GM12892 (cell line): ENCODE measurements at places on chromosomes 3 and 15.

DNA sequence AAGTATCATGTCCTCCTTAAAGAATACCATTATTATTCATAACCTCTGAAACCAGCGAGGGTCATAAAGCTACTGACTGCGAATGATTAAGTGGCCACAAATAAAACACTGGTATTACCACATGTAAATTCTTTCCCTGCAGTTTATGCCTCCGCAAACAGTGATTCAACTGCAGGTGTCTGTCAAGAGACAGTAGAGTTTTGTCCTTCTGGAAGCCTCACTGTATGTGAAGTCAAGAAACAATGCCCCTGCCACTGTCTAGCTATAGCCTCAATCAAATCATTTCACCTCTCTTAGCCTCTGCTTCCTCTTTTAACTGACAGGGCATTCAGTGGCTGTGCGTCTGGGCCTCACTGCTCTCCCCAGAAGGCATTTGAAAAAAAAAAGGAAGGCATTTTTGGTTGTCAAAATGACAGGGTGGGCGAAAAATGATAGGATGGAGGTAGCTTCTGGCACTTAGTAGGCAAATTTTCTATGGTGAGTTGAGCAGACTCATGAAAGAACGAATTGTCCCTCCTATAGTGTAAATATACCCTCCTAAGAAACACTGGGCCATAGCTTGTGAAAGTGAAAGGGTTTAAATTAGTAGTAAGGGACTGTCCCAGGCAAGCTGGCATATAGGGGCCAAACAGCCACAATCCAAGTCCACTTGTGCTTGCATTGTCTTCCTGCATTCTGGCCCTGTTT lies 66.7 kb downstream of the FILIP1L start:
- DNase-seq: peak; percentile 11

GRCh38 chr3:119743921-119744320 lies 38.0 kb upstream of the NR1I2 start:
- DNase-seq: no peak

- no peak for DNase-seq
Measured at GRCh38 chr15:66982250-66982649, 83.2 kb upstream of the SMAD3 start.

DNA sequence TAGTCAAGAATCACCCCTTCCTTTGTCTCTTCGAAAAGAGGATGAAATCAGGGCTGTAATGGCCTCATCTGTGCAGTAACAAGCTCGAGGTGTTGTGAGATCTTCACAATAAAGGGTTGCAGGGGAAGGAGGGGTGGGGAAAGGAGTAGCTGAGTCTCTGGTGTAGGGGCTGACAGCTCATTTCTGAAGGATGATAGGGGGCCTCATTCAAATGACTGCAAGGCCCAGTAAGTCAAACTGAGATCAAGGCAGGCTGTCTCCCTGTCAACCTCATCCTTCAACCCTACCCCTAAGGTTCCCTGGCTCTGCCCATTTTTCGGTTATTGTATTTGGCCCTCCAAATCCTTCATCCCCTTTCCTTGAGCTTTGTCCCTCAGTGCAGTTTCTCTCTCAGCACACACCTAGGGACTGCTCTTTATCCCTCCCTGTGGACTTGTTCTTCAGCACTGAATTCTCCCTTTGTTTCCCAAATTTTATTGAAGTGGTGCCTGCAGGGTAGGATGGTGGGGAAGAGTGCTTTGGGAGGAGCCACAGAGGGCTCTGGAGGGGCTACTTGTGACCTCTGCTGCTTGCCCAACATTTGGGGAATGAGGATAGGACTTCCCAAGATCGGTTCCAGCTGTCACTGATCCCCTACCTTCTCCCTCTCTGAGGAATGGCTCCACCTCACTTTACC lies 38.1 kb downstream of the ZNF589 start:
- no peak for DNase-seq

DNA sequence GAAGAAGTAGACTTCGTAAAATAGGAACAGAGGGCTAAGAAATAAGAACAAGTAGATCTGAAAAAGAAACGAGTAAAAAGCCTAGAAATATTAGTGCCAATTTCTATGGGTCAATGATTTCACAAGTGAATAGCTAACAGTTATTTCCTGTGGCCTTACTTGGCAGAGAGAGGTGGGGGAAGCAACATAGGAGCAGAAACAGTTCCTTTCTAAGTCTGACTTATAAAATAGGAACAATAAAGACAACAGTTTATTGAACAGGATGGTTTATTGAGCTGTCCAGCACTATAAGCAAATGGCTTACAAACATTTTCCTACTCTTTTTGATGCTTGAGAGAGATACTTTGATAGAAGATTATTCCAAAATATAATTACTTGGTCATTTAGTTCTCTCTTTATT lies 37.9 kb downstream of the AGTR1 start:
- DNase-seq: no peak
